Inflammatory macrophage (primary cell): ENCODE measurements at places on chromosomes 13 and 19.
A peak's percentile ranks its signal among the peaks of the same experiment; 100 is the strongest.

GRCh38 chr19:11375143-11375948 lies 880 bp downstream of the SWSAP1 start:
- DNase-seq: peak; percentile 23

- no peak for DNase-seq
These were observed 4.6 kb upstream of the SLC25A30 start for GRCh38 chr13:45422731-45423292.

- no peak for DNase-seq
These were observed 6.3 kb downstream of the CDADC1 start for GRCh38 chr13:49254007-49254406.

GRCh38 chr13:111115965-111116521 lies 933 bp downstream of the ARHGEF7 start:
- no peak for DNase-seq

GRCh38 chr13:26752671-26753070 lies 7.9 kb downstream of the GPR12 start:
- no peak for DNase-seq

DNA sequence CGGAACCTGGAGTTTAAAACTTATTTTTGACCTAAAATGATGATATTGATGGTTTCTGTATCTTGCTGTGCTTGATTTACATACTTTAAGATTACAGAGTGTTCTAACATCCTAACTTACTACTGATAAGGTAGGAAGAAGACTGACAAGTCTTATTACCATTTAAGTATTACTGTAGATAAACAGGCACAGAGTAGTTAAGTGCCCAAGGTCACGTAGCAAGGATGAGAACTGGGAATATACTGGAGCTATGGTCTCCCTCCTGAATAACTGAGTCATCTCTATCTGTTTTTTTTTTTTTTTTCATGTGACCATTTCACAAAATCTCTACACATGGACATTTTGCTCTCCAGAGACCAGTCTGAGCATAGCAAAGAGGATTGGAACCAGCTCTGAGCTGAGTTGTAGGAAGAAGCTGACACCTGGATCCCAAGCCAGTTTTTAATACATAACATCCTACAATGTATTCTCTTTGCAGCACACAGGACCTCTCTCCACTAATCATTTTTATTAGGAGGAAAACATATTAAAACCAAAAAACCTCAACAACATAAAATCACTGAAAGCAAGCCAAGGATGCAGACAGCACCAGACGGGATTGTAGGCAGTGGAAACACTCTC lies 173.5 kb downstream of the DNAJC15 start:
- no peak for DNase-seq

GRCh38 chr19:31070146-31071065 lies 278.8 kb downstream of the TSHZ3 start:
- no peak for DNase-seq

GRCh38 chr13:24263632-24264031 lies 45.7 kb upstream of the C1QTNF9 start:
- no peak for DNase-seq

DNA sequence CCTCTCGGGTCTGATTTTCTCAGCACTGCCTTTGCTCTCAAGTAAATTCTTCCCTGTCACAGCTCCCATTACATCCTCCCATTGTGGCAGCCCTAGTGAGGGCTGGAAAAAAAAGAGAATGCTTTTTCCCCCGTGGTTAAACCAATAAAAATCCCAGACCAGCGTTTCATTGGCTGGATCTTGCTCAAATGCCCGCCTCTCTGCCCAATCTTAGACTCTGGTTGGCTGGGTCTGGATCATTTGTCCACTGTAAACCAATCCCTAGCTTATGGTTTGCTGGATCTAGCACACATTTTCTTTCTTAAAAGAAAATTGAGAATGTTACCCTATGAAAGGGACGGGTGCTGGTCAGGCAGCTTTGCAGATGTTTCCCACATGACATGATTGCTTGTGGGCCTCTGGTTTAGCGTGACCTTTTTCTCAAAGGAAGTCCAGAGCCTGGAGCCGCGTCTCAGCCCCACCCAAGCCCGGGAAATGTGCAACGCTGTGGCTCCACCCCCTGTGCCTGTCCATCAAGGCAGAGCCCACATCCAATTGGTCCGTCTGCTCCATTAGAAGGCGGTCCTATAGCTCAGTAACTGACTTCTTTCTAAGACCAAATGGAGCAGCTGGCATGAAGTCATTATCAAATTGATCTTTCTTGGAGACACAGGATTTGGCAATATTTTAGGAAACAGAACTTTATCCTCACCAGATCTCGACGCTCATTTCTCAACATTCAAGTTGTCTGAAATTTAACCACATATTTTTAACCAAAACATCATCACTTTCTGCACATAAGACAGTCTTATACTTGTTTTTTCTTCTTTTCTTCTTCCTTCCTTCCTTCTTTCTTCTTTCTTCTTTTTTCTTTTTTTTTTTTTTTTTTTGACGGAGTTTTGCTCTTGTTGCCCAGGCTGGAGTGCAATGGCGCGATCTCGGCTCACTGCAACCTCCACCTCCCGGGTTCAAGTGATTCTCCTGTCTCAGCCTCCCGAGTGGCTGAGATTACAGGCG lies 2.6 kb upstream of the MCEMP1 start:
- peak; percentile 98 for DNase-seq

DNA sequence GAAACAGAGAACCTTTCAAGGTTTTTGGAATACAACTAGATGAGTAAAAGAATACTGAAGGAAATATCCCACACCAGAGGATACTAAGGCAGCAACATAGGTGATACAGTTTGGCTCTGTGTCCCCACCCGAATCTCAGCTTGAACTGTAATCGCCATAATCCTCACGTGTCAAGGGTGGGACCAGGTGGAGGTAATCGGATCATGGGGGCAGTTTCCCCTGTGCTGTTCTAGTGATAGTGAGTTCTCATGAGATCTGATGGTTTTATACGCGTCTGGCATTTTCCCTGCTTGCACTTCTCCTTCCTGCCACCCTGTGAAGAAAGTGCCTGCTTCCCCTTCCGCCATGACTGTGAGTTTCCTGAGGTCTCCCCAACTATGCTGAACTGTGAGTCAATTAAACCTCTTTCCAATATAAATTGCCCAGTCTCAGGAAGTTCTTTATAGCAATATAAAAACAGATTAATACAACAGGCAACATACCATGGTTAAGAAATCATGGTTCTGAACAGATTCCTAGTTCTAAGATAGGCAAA lies 97.0 kb downstream of the ABCC4 start:
- DNase-seq: peak; percentile 58

GRCh38 chr13:22793598-22794134 lies 387.1 kb upstream of the SGCG start:
- DNase-seq: no peak

DNA sequence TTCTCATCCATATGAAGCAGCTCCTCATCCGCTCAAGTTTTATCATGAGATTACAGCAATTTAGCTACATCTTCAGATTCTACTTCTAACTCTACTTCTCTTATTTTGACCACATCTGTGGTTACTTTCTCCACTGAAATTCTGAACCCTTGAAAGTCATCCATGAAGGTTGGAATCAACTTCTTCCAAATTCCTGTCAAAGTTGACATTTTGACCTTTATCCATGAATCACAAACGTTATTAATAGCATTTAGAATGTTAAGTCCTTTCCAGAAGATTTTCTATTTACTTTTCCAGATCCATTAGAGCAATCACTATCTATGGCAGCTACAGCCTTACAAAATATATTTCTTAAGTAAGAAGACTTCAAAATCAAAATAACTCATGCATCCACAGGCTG lies 421.7 kb upstream of the GPC6 start:
- no peak for DNase-seq

- DNase-seq: no peak
These were observed 224.5 kb downstream of the EFNB2 start for GRCh38 chr13:106311004-106311403.

DNA sequence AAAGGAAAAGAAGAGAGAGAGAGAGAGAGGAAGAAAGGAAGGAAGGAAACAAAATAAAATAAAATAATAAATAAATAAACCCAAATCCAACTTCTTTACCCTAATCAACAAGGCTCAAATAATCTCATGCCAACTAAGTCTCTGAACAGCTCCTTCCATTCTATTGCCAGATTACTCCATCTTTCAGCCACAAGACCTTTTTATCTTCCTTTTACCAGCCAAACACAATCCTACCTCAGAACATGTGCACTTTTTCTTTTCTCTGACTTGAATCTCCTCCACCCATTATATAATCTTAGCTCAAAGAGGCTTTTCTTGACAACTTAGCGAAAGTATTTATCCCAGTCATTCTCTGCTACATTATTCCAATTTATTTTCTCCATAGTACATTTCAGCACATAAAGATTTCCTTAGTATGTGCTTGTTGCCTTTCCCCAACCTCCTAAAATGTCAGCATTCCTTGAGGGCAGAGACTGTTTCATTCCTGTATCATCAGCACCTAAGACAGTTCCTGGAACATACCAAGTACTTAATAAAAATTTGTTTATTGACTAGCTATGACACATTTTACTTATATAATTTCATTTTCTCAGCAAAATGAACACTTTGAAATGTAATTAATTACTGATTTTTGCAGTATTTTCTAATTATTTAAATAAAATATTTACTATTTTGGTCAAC lies 33.5 kb upstream of the USPL1 start:
- DNase-seq: no peak

GRCh38 chr19:47179653-47180310 lies 49.1 kb downstream of the SAE1 start:
- no peak for DNase-seq

GRCh38 chr19:33604651-33605050 lies 17.1 kb upstream of the CHST8 start:
- no peak for DNase-seq

DNA sequence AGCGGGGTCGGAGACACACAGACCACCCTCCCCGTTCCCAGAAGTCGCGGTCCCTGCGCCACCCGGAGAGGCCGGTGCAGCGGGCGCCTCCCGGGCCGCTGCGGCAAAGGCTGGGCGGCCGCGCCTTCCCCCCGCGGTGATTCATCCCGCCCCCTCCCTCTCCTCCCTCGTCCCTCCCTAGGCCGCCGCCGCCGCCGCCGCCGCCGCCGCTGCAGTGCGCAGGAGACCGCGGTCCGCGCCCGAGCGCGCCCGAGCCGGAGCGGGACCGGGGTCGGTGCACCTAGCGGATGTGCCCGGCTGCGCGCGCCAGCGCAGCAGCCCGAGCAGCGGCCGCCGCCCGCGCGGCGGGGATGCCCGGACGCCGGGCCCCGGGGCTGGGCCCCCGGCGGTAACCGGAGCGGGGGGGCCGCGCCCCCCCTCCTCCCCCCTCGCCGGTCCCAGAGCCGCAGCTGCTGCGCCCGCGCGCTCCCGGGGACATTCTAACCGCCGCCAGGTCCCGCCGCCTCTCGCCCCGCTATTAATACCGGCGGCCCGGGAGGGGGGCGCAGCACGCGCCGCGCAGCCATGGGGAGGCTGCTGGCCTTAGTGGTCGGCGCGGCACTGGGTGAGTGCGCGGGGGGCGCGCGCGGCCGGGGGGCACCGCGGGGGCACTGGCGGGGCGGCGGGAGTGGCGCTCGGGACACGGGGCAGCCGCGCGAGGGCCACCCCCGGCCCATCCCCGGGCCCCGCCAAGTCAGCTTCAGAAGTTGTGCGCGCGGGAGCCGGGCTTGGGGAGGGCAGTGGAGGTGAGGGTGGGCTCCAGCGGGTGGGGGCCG lies at the start of gene SCN1B:
SCN1B (plus strand) TSS at position 214 of the 815 bp plus-strand sequence; CDS start at position 565, 351 bp downstream.
- DNase-seq: peak; percentile 13

- no peak for DNase-seq
These were observed 101.9 kb upstream of the AKAP11 start for GRCh38 chr13:42170029-42170428.

DNA sequence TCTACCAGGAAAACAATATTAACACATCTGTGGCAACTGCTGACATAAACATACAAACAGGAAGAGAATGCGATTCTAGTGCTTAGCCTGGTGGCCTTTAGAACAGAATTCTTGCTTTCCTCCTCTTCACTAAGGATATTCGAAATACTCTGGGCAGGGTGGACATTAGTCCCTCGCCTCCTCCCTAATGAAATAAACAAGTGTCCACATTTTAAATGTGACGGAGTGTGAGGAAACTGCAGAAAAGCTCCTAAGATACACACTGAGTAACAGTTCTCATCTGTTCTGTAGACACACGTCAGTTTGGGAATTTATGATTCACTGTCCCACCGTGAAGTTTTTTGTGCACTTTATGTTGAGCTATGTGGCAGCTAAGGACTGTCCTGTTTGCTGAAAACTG lies 639 bp downstream of the STARD13 start:
- peak; percentile 7 for DNase-seq

DNA sequence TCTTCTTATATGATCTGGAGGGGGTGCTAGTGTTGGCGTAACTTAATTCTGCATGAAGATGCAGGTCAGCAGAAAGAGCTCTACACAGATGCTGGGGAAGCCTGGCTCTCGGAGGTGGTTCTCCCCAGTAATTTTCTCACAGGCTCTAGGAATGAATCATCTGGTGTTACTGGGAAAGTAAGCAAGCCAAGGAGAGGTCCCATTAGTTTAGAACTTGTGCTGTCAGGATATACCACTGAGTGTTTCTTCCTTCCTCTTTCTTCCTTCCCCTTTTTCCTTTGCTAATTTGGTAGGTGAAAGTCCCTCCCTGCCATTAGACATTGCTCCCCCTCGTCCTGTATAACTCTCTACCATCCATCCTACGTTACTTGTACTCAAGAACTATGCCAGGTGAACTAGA lies 68.3 kb downstream of the ATP8A2 start:
- no peak for DNase-seq

- no peak for DNase-seq
These were observed 12.8 kb upstream of the ADGRL1 start for GRCh38 chr19:14218620-14219330.

DNA sequence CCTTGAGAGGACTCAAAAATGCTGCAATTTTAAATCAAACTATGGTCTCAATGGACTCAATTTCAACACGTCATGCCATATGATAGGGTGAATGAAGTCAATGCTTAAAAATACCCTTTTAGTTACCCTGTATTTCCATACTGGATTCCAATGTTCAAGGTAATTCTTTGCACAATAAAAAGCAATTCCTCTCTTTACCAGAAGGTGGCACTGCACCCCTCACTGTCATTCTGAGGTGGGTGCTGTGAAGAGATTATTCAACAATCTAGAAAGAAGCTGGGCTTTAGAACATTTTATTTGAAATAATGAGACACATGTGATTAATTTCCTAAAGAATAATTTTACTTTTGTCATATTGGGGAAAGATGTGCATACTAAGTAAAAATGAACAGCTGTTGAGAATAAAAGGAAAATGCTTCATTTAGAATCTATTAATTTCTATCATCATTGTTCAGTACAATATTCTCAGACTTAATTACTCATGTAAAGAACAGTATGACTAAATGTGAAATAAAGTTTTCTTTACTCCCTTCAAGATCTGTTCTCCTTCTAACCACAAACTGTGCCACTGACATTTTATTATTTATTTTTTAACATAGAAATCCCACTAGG lies 789.1 kb downstream of the GPC5 start:
- peak; percentile 32 for DNase-seq

DNA sequence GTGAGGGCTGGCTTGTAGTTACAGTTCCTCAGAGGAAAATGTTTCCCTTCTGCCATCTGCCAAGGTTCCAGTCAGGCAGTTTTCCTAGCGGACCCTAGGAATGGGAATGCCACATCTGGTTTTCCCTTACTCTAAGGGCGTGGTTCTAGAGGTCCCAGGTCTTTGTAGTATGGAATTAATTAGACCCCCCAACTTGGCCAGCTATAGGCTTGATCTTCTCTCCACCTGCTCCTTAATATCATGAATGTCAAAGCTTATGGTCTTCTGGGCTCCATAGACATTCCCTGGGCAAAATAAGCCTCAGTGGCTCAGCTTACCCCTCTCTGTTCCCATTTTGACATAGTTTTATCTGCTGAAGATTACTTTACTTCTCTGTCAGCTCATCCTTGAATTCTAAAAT lies 70.0 kb downstream of the ZNF568 start:
- no peak for DNase-seq

- no peak for DNase-seq
These were observed 9.0 kb downstream of the ABHD8 start for GRCh38 chr19:17294051-17294891.

GRCh38 chr19:40740747-40741146 lies 9.5 kb downstream of the ACTMAP start:
- no peak for DNase-seq
